ENCODE measurements at places on chromosomes 13 and 19. TPM values are rescaled to one million over a fixed set of nuclear protein-coding genes. Genes with fewer than 3 reads are reported as not detected.

The TUBA3C gene
- total RNA-seq = not detected

- peaks cover 4% of the 10 kb centered on the region for H3K36me3 ChIP-seq
- no peaks in the 10 kb centered on the region for H3K27me3 ChIP-seq
- H3K4me1 ChIP-seq = peaks cover 35% of the 10 kb centered on the region
- peak overlapping the region; percentile 78 for H3K4me3 ChIP-seq
Measured at GRCh38 chr13:32585550-32586079, 637 bp upstream of the PDS5B start.

The GPR183 gene
- total RNA-seq = 47.1 TPM

DNA sequence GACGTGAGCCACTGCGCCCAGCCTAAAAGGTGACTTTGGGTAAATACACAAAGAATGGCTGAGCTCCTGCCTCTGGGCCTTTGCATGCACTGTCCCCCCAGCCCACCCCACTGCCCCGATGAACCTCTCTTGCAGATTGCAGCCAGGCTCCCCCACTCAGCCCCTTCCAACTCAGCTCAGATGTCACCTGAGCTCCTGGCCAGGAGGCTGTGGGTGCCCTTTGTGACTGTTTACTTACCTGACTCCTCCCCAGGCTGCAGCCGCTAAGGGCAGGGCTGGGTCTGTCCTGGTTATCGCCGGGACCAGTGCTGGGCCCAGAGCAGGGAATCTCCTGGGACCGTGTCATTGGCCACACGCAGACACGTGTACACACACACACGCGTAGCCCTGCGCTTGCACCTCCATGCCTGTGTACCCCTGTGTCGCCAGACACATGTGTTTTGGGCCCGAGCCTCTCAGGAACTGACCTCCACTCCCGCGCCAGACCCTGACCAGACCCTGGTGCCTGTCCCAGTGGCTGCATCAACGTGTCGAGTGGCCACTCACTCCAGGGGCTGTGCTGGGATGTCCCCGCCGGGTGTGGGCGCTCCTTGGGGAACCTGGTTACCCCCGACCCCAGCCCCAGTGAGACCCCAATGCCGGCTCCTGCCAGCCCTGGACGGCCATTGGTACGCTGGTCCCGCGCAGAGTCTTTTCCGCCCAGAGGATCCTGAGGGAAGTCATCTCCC, 18.7 kb downstream of the EFNA2 start:
- H3K4me1 ChIP-seq = no peaks in the 10 kb centered on the region
- no peaks in the 10 kb centered on the region for H3K27me3 ChIP-seq
- no peaks in the 10 kb centered on the region for H3K36me3 ChIP-seq
- no peak overlapping the region for H3K27ac ChIP-seq
- no peak overlapping the region for H3K4me3 ChIP-seq

- peaks cover 7% of the 10 kb centered on the region for H3K4me1 ChIP-seq
- DNase-seq = no peak
- no peak overlapping the region for H3K27ac ChIP-seq
- H3K4me3 ChIP-seq = no peak overlapping the region
- H3K27me3 ChIP-seq = peaks cover 50% of the 10 kb centered on the region
Measured at GRCh38 chr13:99898421-99898820, 73.1 kb downstream of the ZIC5 start.

The NHLRC3 gene
- 15.2 TPM for total RNA-seq

Measured in activated CD4-positive, alpha-beta memory T cell treated with anti-CD3 and anti-CD28 coated beads for 36 hours (primary cell).